Glutamatergic neuron (in vitro differentiated cells): ENCODE measurements at places on chromosomes 6 and 20. TPM values are rescaled to one million over a fixed set of nuclear protein-coding genes. Genes with fewer than 3 reads are reported as not detected.
A peak's percentile ranks its signal among the peaks of the same experiment; 100 is the strongest.

TREM1 gene
- not detected for total RNA-seq

GRCh38 chr6:111423960-111424846 lies 58.8 kb downstream of the REV3L start:
- peaks cover 15% of the 10 kb centered on the region for H3K36me3 ChIP-seq
- H3K4me1 ChIP-seq: peaks cover 5% of the 10 kb centered on the region
- no peak overlapping the region for H3K27ac ChIP-seq
- no peak overlapping the region for H3K4me3 ChIP-seq
- no peaks in the 10 kb centered on the region for H3K27me3 ChIP-seq

DNA sequence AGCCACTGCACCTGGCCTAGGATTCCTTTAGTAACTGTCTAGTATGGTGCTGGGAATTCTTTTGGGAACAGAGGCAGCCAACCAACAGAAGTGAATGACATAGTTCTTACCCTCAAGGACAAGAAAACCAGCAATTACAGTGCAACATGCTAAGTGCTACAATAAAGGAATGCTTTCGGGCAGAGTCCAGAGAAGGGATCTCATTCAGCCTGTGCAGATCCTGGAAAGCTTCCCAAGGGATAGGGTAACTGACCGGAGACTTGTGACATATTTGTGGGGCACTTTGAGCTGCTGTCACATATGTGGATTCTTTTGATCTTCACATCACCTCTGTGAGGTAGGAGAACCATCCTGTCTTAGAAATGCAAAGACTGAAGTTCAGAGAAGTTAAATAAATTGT lies 46.8 kb downstream of the C6orf15 start:
- H3K27me3 ChIP-seq: peaks cover 2% of the 10 kb centered on the region
- no peak for DNase-seq
- no peaks in the 10 kb centered on the region for H3K36me3 ChIP-seq
- H3K4me1 ChIP-seq: peaks cover 9% of the 10 kb centered on the region
- no peak overlapping the region for H3K4me3 ChIP-seq

KIF6 gene
- total RNA-seq: 1.1 TPM

- H3K4me1 ChIP-seq: peaks cover 5% of the 10 kb centered on the region
- no peak for DNase-seq
- no peak overlapping the region for H3K4me3 ChIP-seq
- no peaks in the 10 kb centered on the region for H3K36me3 ChIP-seq
Measured at GRCh38 chr20:37265152-37265551, 3.5 kb upstream of the GHRH start.

SMPDL3A gene
- 10.0 TPM for total RNA-seq

- peak overlapping the region; percentile 65 for H3K27ac ChIP-seq
- H3K4me3 ChIP-seq: peak overlapping the region; percentile 53
- peaks cover 6% of the 10 kb centered on the region for H3K27me3 ChIP-seq
- peaks cover 56% of the 10 kb centered on the region for H3K4me1 ChIP-seq
- DNase-seq: no peak
- H3K36me3 ChIP-seq: no peaks in the 10 kb centered on the region
Measured at GRCh38 chr6:22145823-22146677, 150.8 kb downstream of the PRL start.

DNA sequence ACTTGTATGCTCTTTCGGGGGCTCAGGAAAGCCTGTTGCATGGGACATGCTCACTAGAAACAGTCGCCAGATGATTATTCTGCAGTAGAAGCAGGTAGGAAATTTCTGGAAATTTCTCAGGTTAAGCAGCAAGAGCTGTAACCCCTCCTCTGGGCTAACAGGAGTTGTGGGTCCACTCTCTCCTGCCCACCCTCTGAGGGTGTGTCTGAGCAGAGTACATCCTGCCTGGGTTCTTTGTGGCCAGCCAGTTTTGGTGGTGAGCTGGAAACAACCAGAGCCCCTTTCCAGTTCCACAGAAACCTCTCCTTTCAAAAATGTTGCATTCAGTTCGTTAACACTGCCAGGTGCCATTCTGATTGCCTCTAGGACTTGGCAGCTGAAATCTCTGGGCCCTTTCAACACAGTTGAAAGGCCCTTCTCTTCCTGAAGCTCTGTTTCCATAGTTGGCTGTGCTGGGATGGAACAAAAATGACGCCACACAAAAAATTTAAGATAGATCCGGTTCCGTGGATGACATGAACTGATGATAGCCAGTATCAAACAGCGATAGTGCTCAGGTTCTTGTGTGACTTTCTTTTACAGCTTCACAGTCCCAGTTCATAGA lies 38.5 kb downstream of the PLCG1 start:
- DNase-seq: no peak
- H3K27me3 ChIP-seq: peaks cover 11% of the 10 kb centered on the region
- peaks cover 7% of the 10 kb centered on the region for H3K4me1 ChIP-seq
- H3K4me3 ChIP-seq: no peak overlapping the region
- peaks cover 4% of the 10 kb centered on the region for H3K36me3 ChIP-seq
- H3K27ac ChIP-seq: peak overlapping the region; percentile 20

SOBP gene
- total RNA-seq: 16.1 TPM

GRCh38 chr6:169997930-169998218 lies 246.5 kb downstream of the ERMARD start:
- no peak overlapping the region for H3K4me3 ChIP-seq
- H3K27ac ChIP-seq: no peak overlapping the region
- peaks cover 7% of the 10 kb centered on the region for H3K36me3 ChIP-seq
- DNase-seq: no peak

- H3K27ac ChIP-seq: no peak overlapping the region
- no peak for DNase-seq
- no peaks in the 10 kb centered on the region for H3K4me1 ChIP-seq
- no peaks in the 10 kb centered on the region for H3K27me3 ChIP-seq
- H3K36me3 ChIP-seq: no peaks in the 10 kb centered on the region
Measured at GRCh38 chr20:12737900-12738299, 270.9 kb upstream of the SPTLC3 start.

GRCh38 chr20:61023612-61024011 lies 228.4 kb upstream of the CDH4 start:
- H3K4me1 ChIP-seq: no peaks in the 10 kb centered on the region
- peaks cover 2% of the 10 kb centered on the region for H3K27me3 ChIP-seq
- no peak for DNase-seq
- H3K36me3 ChIP-seq: peaks cover 5% of the 10 kb centered on the region

DNA sequence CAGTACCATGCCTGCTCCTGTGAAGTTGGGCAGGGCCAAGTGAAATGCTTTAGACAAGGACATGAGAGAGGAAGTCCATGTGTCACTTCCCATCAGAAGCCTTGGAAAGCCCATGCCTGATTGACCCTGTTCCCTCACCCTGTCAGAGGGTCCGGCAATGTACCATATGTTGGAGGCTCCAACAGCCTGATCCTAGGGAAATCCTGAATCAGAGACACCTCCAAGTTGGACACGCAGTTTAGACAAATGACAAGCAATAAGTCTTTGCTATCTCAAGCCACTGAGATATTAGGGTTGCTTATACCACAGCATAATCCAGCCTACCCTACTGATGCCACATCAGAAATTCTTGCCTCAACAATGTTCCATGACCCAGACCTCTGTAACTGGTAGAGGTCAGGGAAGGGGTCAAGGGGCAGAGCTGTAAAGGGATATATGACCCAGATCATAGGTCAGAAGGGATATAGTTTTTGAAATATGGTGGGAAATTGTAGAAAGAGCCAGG lies 174.8 kb downstream of the HACE1 start:
- no peak overlapping the region for H3K27ac ChIP-seq
- peaks cover 4% of the 10 kb centered on the region for H3K4me1 ChIP-seq
- H3K4me3 ChIP-seq: no peak overlapping the region
- DNase-seq: no peak
- H3K36me3 ChIP-seq: no peaks in the 10 kb centered on the region
